ENCODE measurements at places on chromosomes 3 and 15. TPM values are rescaled to one million over a fixed set of nuclear protein-coding genes. Genes with fewer than 3 reads are reported as not detected.

- no peak for DNase-seq
Observed at GRCh38 chr3:4936982-4937614, 42.1 kb upstream of the BHLHE40 start.

GRCh38 chr15:85312486-85312885, 67.9 kb upstream of the AKAP13 start:
- DNase-seq: no peak

ARNT2 gene
- total RNA-seq: 5.9 TPM

- DNase-seq: no peak
Observed at GRCh38 chr3:34782871-34783270, 856.5 kb upstream of the ARPP21 start.

GRCh38 chr3:194269610-194270145, 81.5 kb downstream of the CPN2 start:
- peak; percentile 83 for DNase-seq

DNA sequence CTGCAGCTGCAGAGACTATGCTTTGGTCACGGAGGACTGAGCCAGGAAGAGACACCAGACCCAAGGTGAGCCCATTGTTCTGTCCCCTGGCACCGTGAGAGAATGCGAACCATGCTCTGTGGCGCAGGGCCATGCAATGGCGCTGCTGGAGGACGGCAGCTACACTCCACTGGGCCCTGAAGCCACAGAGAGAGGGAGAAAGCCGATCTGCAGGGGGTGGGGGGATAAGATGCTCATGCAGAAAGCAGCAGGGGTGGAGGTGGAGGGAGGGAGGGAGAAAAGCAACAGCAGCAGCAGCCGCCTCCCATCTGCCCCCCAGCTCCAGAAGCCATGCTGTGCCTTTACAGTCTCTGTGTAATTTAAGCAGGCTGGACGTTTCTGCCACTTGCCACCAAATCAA, 5.3 kb downstream of the BDH1 start:
- no peak for DNase-seq

TRH gene
- not detected for total RNA-seq

ADPGK gene
- total RNA-seq: 68.2 TPM

- DNase-seq: no peak
Observed at GRCh38 chr15:90814191-90814821, 54.1 kb upstream of the FURIN start.

DNA sequence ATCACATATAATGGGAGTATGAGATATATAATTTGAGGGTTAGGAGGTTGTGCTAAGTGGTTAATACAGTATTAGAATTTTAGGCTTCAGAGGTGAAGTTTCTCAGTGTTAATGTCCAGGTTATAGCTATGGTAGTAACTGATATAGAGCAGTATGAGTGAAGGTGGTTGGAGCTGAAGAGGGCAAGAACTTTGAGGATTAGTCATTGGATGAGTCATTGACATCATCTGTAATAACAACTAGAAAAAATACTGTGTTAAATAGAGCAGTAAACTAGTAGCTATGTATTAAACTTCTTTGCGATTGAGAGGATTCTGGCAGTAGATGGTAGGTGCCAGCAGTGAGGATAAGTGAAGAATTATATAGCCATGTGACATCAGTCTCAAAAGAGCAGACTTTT, 47.5 kb upstream of the EIF3J start:
- DNase-seq: no peak

PDE12 gene
- total RNA-seq: 26.8 TPM

- no peak for DNase-seq
Observed at GRCh38 chr3:141996437-141996836, 120.0 kb downstream of the ATP1B3 start.

GRCh38 chr3:23450051-23450450, 246.9 kb downstream of the UBE2E2 start:
- no peak for DNase-seq

- no peak for DNase-seq
Observed at GRCh38 chr3:127820221-127820825, 2.0 kb downstream of the MGLL start.
